Stimulated activated CD8-positive, alpha-beta memory T cell treated with anti-CD3 and anti-CD28 coated beads, Interleukin-7, amount 100 ng/mL, for 1 hour (primary cell): ENCODE measurements at places on chromosomes 5 and 9.

GRCh38 chr9:5949103-5949699 lies 58.5 kb downstream of the MLANA start:
- DNase-seq = no peak

- DNase-seq = no peak
Observed at GRCh38 chr5:139849501-139849900, 53.9 kb downstream of the PSD2 start.

- no peak for DNase-seq
Observed at GRCh38 chr5:35320029-35320428, 89.7 kb upstream of the PRLR start.

DNA sequence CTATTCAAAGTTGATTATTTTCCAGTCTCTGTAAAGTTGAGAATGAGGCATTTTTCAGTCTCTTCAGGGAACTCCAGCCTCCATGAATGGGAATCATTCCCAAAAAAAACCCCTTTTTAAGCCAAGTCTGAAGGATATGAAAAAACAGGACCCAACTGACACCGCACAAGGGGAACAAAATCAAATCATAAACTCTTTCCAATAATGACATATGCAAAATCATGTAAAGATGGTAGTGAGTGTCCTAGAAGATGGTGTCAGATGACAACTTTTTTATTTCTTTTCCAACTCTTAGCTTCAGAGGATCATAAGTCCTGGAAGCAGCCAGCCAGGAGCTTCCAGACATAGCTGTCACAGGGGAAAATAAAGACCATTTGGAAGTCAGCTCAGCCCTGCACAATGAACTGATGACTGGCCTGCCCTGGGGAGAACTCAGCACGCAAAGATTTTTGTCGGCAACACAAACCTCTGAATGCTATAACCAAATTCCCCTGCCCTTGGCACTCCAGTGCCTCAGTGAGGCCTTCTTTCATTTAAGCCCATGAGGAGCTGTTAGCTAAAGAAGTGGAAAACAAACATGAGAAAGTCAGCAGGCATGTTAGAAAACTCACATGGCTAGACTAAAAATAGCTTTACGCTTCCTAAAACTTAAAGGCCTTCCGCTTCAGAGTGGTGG lies 85.4 kb downstream of the SLC1A3 start:
- no peak for DNase-seq

- DNase-seq = no peak
Observed at GRCh38 chr5:66551945-66552344, 44.2 kb upstream of the MAST4 start.

- no peak for DNase-seq
Observed at GRCh38 chr5:111200828-111201227, 23.4 kb upstream of the CAMK4 start.

DNA sequence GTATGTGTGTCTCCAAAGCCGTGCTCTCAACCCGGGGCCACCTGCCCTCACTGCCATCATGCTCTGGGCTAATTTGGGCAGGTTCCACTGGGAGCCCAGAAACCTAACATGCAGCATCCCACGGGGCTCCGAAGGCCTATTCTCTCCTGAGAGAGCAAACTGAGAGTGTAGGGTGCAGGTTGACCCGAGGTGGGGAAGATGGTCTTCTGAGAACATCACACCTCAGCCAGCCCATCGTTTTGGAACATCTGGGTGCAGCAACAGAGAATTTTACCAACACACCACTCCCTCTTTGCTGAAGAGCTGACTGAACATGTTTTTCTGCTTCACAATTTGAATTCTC lies 294.6 kb upstream of the TUT7 start:
- DNase-seq = no peak

GRCh38 chr9:95084254-95084934 lies 233.1 kb downstream of the FANCC start:
- no peak for DNase-seq

DNA sequence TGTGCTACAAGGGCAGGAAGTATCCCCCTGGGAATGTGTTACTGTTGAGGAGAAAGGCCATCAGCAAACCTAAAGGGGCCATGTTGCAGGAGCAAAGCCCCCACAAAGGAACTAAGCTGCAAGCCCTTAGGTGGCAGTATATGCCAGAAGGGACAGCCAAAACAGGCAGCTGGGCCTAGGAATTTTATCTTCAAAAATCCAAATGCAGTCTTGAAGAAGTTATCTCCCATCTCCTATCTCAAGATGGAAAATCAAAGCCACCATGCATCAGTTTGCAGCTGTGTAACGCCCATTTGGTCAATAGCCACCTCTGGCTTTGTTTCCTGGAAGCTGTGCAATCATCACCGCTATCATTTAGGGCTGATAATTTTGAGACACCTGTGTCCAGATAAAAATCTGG lies 400.3 kb downstream of the ARHGEF28 start:
- DNase-seq = no peak

DNA sequence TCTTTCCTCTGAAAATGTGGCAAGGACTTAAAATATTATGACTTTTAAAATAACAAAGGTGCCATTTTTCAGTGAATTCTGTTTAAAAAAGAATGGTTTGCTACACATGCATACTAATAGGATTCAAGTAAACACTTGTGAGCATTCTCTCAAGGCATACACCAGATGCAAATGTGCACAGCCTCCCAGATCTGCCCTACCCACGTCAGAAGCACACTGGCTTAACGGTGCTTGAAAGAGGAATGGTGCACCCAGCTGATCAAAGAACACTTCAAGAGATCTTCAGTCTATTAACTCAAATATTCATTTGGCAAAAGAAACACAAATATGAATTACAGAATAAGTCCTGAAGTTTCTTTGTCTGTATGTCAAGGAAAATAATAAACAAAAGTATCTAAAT lies 15.8 kb downstream of the GABRB2 start:
- DNase-seq = no peak

- DNase-seq = no peak
Observed at GRCh38 chr9:21795483-21795882, 7.0 kb upstream of the MTAP start.
